ENCODE measurements at places on chromosomes 1 and 21.

DNA sequence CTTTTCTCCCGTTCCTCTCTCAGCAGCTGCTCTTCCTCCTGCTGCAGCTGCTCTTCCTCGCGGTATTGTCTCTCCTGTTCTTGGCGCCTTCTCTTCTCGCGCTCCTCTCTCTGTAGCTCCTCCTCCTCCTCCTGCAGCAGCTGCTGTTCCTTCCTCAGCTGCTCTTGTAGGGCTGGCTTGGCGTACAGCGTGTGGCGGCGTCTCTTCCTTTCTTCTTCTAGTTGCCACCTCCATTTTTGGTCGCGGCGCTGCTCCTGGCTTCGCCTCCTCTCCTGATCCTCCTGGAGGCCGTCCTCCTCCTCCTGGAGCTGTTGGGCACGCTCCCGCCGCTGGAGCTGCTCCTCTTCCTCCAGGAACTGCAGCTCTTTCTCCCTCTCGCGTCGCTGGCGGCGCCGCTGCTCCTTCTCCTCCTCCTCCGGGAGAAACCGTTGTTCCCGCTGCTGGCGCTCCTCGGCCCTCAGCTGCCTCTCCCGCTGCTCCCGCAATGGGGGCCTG, 4.8 kb downstream of the TCHH start:
- DNase-seq: no peak

GRCh38 chr21:29671728-29672127, 268.1 kb downstream of the GRIK1 start:
- DNase-seq: no peak

GRCh38 chr1:38305666-38306065, 259.1 kb upstream of the POU3F1 start:
- no peak for DNase-seq

- DNase-seq: no peak
Measured at GRCh38 chr1:59939393-59939792, 12.8 kb upstream of the CYP2J2 start.

DNA sequence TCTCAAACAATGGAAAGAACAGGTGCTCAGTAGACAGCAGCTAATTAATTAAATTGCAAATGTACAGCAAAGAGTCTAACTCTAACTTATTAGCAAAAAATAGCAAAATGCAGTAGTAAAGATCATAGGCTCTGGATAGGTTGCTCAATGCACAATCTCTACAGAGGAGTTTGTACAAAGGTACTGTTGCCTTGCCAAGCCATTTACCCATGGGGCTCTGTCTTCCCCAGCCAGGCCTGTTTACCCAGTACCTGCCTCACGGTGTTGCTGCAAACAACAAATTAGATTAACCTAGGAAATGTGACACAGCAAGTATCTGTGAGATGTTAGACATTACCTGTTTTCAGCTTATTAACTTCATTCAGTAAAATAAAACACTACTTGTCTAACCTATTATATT, 222.0 kb downstream of the DENND1B start:
- no peak for DNase-seq

GRCh38 chr1:203463469-203464062, 12.0 kb upstream of the PRELP start:
- no peak for DNase-seq

- DNase-seq: no peak
Measured at GRCh38 chr21:41819236-41819855, 52.5 kb upstream of the RIPK4 start.

GRCh38 chr1:39845569-39846566, 37.4 kb downstream of the TRIT1 start:
- DNase-seq: peak; percentile 84

DNA sequence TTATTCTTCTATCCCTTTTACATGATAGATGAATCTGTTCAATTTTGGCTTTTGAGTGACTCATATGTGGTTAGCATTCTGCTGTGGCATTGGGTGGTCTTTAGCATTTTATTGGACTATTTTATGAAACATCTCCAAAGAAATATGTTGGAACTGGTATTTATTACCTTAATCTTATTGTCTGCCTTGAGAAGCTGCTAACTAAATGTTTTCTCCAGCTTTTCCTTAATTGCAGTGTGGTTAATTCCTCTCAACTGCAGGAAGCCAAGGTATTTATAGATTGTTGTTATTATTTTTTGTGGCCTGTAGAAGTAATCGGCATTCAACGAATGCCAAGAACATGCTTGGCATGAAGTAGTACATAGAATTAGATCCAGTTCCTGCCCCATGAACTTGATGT, 64.1 kb downstream of the NOS1AP start:
- DNase-seq: no peak

- DNase-seq: no peak
Measured at GRCh38 chr1:96329121-96329520, 392.5 kb upstream of the PTBP2 start.

GRCh38 chr1:161044908-161045735, 655 bp downstream of the USF1 start:
- DNase-seq: peak; percentile 79

DNA sequence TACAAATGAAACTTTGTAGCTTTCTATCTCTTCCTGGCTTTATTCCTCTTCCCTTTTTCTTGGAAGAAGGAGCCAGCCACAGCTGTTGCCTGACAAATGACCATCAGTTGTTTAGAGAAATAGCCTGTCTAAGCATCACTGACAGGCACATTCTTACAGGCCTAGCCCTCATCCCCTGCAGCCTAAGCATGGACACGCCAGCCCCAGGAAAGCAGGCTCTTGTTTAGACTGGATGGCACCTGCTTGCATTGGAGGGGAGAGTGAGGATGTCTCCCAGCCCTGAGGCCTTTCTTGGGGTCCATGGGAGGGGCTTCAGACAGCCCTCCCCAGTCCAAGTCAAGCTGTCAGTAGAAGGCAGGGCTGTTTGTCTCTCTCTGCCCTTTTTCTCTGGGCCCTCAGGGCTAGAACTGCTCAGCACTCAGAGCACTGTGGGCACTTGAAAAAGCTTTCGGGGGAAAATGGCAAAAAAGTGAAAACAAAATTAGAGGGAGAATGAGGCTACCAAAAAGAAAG, 282.5 kb upstream of the PLXNA2 start:
- DNase-seq: no peak

GRCh38 chr21:28066076-28066475, 926.6 kb downstream of the LTN1 start:
- DNase-seq: no peak

- DNase-seq: peak; percentile 90
Measured at GRCh38 chr1:228416217-228416933, at the start of gene TRIM17. Gene TRIM17, minus strand, starts transcription at chr1:228416861. Its CDS starts 1,789 bp downstream, at chr1:228415072.

DNA sequence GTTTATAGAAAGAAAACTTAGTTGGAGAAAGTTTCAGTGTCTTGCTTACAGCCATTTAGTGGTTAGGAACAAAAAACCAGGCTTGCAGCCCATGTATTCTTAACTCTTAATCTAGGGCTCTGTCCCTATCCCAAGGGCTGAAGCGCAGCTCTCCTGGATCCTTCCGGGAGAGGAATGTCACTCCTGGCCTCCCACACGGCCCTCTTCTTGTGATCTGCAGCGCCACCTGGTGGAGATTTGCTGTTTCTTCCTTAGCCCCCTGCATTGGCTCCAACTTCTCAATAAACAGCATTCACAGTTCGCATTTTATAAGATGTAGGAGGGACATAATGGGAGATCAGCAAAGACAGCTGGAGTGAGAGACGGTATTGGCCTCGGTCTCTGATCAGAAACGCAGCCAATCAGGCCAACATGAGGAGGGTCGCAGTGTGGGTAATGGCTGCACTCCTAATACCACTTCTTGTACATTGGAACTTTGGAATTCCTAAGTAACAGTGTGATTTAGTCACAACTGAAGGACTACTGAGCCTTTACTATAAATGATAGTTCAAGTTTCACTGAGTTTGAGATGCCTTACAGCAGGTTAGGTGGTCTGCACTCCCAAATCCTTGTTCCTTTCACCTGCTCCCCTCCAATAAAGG, 283.4 kb downstream of the ASTN1 start:
- DNase-seq: peak; percentile 75

GRCh38 chr1:168224991-168225390, 813 bp upstream of the SFT2D2 start:
- no peak for DNase-seq

DNA sequence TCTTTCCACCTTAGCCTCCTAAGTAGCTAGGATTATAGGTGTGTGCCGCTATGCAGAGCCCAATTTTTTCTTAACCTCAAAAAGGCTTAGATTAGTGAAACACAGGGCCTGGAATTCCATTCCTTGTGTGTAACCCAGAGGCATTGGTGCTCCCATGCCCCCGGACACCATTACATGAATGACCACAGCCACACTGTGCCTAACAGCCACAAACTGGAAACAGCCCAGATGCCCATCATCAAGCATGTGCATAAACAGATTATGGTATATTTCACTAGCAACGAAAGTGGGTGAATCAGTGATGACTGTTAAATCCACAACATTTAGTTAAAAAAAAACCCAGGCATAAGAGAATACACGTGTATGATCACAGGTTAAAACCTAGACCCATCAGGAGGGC, 24.4 kb downstream of the ADAM30 start:
- DNase-seq: no peak

- DNase-seq: no peak
Measured at GRCh38 chr21:42266971-42267556, 48.1 kb downstream of the ABCG1 start.

DNA sequence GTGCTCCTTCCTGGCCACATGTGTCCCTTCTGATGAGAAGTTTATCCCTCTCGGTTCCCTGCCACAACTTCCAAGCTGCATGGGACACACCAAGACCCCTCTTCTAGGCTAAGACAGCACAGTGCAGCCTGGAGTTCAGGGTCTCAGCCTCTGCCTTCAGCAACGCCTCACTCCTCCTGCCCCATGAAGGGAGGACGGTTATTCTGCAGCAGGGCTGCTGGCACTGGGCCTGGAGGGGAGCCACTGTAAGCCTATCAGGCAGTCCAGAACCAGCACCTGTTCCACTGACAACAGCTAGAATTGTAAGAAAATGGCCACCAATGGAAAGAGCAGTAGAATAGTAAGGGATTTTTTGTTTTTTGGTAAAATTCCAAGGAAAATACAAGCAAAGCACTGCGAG, 72.3 kb downstream of the GALNT2 start:
- DNase-seq: no peak

GRCh38 chr1:243409284-243409683, 153.4 kb downstream of the SDCCAG8 start:
- DNase-seq: no peak

DNA sequence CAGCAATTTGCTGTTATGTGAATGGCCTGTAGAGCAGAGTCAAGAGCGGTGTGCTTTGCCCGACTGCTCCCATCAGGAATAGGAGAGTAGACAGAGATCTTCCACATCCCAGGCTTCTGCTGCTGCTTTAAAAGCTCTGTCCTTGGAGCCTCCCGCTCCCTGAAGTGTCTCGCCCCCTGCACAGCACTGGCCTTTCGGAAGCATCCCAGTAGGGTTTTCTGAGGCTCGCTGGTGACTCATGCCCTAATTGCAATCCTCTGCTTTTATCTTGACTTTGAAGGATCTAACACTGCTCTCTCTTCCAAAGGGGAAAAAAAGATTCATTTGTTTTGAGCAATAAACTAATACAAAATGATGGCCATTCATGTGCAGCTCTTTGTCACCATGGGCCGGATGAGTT, 13.3 kb upstream of the CD101 start:
- no peak for DNase-seq

- DNase-seq: no peak
Measured at GRCh38 chr1:98059620-98060019, 138.8 kb upstream of the DPYD start.

DNA sequence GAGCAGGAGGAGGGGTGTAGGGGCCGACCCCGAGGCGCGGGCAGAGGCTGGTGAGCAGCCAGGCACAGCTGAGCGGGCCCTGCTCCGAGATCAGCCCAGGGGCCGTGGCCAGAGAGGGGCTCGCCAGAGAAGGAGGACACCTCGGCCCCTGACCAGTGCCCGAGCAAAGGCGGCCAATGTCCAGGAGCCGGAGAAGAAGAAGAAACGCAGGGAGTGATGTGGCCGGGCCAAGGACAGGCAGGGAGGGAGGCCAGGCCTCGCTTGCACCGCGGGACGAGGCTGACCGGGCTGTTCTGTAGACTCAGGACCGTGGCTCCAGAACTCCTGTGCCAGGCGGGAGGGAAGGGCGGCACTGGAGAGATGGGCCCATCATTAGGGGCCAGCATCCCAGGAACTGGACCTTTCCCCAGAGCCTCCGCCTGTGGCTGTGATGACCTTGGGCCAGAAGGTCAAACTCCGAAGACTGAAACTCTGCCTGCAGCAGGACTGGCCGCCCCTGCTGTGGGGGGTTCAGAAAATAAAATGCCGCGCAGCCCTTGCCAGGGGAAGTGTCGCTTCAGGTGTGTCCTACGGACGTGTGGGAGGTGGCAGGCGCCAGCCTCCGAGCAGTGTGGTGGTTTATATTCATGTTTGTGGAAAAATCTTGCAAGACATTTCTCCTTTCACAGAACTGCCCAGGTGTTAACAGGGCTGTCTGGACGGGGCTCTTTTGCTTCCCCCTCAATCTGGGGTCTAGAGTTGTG, 14.4 kb downstream of the RRP1 start:
- DNase-seq: no peak

GRCh38 chr1:239126884-239127283, 259.5 kb upstream of the CHRM3 start:
- no peak for DNase-seq

DNA sequence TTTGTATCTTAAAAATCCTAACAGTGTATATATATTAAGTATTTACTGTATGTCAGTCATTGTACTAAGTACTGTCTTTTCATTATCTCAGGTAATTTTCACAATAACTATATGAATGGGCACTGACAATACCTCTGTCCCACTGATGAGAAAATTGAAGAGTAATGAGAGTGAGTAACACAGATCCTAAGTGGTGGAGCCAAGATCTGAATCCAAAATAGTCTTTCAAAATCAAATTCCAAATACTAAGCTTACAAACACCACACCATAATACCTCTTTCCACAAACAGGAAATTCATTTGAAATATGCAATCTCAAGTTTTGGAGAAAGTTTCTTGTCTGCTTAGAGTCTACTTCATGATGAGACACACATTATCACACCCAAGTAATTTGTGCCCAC, 105.9 kb upstream of the EDEM3 start:
- DNase-seq: no peak

DNA sequence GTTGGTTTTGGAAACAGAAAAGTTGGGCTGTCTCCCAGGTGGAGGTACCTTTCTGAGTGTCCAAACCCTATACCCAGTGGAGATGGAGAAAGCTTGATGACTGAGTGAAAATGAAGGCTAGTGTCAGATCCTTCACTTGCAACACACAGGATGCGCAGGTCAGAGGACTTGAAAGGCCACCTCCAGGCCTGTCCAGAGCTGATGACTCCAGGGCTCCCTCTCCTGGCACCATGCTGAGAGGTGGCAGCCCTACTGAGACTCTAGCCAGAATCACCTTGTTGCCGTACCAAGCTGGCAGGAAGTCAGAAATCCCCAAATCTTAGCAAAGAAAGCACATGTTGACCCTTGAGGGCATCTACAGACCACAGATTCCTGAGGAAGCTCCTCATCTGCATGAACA, 16.4 kb downstream of the KNCN start:
- DNase-seq: peak; percentile 63

GRCh38 chr1:247119600-247120407, 15.6 kb upstream of the ZNF669 start:
- DNase-seq: no peak

GRCh38 chr1:79122521-79122920, 116.0 kb upstream of the ADGRL4 start:
- DNase-seq: no peak
